ENCODE measurements at places on chromosomes 12 and 14.

- DNase-seq, result no peak
Observed at GRCh38 chr14:70137788-70138187, 51.0 kb downstream of the SLC8A3 start.

DNA sequence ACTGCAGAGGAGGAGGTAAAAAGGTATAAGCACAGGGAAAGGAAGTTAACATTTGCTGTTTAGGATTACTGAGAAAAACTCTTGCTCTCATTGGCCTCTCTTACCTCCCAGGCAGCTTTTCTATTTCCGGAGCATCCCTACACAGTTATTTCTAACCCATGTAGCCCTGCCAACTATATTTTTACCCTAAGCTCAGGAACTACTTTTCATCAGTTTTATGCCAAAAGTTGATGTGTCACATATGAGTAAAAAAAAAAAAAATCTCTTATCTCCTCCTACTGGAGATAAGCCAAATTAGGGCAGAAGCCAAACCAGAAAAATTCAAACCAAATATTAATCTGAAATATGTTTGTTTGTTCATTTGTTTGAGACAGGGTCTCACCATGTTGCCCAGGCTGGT is 34.4 kb upstream of the PSMA6 start:
- DNase-seq, result no peak

- no peak for DNase-seq
Observed at GRCh38 chr14:22980672-22981089, 1.7 kb downstream of the AJUBA start.

DNA sequence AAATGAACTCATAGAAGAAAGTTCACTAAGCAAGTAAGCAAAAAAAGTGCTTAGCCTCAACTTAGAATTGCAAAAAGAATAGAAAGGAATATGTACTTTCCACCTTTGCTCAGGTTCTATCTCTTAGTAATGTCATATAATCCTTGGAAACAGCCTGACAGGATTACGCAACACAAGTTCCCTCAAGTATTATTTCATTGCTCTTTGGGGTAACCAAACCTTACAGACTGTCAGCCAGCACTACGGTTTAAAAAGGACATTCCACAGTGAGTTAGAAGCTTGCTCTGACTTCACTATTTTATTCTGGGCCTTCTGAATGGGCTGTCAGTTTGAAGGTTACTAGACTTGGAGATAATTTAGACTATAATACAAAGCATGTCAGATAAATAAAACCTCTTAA is 264.0 kb downstream of the ATXN7L3B start:
- DNase-seq, result no peak

DNA sequence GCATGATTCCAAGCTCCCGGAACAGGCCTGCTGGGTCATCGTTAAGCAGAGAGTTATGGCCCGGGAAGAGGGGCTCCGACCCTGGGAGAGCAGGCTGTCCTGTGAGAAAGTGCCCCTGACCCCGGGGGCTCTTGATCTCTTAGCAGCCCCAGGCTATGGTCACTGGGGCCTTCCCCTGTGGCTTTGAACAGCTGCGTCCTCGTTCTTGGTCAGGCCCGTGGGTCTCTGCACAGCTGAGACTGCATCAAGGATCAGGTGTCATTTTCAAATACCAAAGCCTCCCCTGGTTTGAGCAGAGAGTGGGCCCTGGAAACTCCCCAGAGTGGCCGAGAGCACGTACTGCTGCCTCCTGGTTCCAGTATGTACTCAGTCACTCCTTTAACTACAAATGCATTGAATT is 114.8 kb downstream of the ESRRB start:
- no peak for DNase-seq

DNA sequence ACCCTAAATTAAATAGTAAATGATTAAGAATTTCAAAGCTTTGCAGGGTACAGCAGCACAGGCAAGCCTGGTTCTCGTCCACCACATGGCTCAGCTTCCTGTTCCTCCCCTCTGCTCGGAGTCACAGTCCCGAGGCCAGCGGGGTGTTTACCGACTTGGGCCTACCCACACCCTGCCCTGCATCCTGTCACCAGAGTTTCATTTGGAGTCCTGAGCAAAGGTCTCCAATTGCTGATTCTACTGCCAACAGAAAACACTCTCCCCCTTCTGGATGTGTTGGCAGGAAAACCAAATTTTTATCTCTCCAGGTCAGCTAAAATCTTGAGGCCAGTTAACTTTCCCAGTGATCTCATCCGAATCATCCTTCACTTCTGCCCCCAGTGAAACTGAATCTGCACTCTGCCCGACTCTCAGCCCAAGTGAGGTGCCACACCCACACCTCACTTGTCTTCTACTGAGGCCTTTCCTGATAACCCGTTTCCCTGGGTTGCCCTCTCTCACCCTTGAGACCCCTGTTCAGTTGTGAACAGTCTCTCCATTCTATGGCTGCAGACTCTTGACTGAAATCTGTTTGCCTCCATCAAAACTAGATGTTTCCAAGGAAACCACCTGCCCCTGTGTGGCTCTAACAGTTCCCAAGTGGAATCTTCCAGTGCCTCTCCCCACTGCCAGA is 71.2 kb downstream of the VCPKMT start:
- DNase-seq, result no peak

GRCh38 chr12:52243856-52244614 is 11.0 kb downstream of the KRT7 start:
- DNase-seq, result no peak

DNA sequence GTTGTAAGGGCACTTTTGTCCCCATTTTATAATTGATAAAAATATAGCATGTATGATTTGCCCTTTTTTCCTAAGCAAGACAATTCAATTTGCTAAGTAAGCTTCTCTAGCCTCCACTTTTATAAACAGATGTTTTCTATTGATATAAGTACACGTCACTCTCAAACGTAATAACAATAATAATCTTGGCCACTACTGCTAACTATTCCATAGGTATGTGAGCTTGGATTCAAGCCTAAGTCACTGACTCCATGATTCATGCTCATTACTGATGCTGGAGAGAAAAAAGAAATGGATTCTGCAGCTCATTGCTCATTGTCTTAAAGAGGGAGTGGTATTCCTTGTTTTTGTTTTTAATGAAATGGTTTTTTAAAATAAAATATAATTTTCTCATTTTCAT is 661.0 kb downstream of the GALC start:
- DNase-seq, result no peak

DNA sequence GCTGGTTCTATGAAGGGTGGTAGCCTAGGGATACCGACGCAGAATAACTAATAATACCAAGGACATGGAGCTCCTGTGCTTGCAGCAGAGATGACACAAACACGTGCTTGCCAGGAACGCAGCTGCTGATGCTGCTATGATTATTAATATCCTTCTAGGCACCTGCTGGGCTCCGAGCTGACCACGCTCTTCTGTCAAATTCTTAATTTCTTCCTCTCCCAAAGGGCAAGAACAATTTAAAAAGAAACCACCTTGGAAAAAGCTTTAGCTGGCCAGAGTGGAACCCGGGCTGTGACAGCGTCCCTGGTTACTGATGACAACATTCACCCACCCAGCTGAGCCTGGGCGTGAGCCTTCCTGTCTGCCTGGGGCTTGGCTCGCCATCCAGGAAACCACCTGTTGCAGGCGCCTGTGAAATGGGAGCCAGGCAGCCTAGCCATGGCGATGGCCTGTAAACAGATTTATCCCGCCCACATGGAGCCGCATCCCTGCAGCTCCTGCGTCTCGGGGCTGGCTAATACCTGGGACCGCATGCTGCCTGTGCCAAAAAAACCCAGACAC is 28.8 kb downstream of the CLMN start:
- no peak for DNase-seq

DNA sequence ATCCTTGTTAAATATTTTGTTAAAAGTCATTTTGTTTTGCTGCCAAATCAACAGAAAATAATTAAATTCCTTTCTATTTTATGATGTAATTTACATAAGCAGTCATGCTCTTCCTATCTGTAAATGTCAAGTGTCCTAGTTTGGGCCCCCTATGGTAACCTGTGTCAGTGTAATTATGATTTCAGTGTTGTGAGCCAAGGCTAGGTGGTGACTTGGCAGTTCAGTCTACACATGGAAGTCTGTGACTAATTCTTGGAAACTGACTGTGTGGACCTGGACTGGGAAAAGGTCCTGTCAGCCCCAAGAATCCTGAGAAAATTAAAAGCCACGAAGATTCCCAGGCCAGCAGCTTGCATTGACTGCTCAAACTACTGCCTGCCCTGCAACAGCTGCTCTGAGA is 371.0 kb downstream of the FUT8 start:
- DNase-seq, result no peak

- peak; percentile 53 for DNase-seq
Observed at GRCh38 chr12:44774815-44775411, 101.2 kb downstream of the NELL2 start.

DNA sequence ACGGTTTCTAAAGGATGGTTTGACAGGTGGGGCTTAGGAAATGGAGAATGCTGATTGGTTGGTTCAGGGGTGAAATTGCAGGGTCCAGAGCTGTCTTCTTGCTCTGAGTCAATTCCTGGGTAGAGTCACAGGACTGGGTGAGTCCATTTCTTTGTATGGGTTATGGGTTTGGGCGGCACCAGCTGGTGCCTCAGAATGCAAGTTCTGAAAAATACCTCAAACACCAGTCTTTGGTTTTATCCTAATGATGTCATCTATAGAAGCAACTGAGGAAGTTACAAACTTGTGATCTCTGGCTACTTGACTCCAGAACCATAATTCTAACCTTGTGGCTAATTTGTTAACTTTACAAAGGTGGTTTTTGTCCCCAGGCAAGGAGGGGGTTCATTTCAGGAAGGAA is 47.6 kb upstream of the EIF5 start:
- DNase-seq, result no peak

GRCh38 chr12:25884920-25885234 is 73.6 kb upstream of the RASSF8 start:
- DNase-seq, result no peak

DNA sequence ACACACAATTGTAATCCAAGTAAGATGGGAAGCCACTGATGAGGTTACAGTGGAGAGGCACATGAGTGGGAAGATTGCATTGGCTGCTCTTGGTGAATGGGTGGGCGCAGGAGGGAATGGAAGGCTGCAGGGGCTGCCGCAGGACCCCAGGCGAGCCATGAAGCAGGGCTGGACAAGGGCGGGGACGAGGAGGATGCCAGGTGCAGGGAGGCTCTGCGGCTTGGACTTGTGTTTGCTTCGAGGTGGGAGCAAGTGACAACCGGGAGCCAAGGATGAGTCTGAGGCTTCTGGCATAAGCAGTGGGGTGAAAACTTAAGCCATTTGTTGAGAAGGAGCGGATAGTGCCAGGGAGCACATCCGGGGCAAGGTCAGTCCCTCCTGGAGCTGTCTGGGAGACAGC is 115.0 kb downstream of the TSPAN9 start:
- no peak for DNase-seq

- peak; percentile 29 for DNase-seq
Observed at GRCh38 chr14:65961004-65961403, 525.2 kb upstream of the CCDC196 start.

GRCh38 chr12:45292486-45293195 is 76.7 kb downstream of the ANO6 start:
- no peak for DNase-seq

- no peak for DNase-seq
Observed at GRCh38 chr12:103712216-103712615, 125.1 kb downstream of the STAB2 start.

DNA sequence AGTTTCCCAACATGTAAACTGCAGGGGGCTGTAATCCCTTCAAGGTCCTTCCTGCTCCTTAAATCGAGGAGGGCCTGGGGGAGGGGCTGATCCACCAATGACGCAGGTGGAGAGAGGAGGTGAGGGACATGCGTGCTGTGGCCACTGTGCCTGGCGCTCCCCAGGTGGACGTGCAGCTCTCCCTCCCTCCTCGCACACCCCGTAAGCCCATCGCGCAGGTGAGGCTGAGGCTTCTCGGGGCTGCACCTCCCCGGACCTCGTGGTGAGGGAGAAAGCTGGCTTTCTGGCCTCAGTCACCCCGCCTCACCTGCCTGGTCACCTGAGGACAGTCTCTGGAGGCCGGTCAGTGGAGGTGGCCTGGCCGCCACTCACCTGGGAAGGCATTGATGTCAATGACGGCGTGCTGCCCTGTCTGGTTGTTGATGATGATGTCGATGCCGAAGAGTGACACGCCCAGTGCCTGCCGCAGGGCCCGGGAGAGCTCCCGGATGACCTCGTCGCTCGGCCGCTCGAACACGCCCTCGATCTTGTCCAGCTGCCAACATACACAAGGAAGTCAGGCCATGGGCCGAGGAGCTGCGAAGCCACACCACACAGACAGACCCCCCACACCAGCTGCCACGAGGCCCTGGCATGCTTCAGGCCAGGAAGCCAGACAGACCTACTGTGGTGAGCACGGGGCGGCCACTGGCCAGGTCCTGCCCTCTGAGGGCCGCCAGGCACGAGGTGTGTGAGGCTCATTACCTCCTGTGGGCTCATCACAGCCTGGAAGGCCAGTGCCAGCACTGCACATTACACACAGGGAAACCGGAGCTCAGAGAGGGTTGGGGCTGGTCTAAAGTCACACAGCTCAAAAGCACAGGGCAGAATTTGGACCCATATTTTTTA is 23.3 kb downstream of the CHGA start:
- DNase-seq, result no peak

DNA sequence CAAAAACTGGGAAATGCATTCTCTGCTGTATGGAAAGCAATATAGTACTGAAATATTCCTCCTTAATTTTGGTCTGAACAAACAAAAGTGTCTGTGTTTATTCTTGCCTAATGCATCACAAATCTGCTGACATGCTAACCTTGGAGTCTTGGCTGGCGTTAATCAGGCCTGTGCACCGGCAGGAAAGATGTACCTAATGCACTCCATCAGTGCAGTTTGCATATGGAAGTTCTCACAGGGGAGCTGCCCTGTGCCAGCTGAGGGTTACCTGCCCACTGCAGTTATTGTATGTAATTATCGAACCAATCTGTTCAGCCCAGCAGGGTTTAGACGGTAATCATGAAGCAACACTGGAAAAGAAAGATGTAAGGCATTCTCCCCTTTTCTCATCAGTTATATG is 76.9 kb downstream of the VRK1 start:
- DNase-seq, result no peak

- no peak for DNase-seq
Observed at GRCh38 chr12:13383379-13383778, 186.9 kb downstream of the EMP1 start.

DNA sequence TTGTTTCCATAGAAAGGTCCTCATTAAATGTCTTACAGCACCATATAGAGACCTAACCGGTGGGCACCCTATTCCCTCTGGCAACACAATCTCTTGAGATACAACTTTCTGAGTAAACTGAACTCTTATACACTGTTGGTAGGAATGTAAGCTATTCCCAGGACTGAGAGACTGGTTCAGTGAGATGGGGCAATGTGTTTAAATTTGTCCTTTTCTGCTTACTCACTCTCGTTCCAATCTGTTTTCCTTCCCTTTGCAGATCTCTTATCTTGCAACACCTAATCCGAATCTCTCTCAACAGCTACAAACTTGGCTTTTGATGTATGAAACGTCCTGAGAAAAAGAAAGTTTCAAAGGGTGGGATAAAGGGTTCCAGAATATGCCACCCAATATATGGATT is 26.1 kb upstream of the ETV6 start:
- DNase-seq, result no peak

All from activated CD8-positive, alpha-beta memory T cell treated with anti-CD3 and anti-CD28 coated beads for 1 hour (primary cell).